Activated T-helper 17 cell treated with anti-CD3 and anti-CD28 coated beads, Interleukin-2, amount 50 U/mL, for 72 hours (primary cell): ENCODE measurements at places on chromosomes 6 and 20.

DNA sequence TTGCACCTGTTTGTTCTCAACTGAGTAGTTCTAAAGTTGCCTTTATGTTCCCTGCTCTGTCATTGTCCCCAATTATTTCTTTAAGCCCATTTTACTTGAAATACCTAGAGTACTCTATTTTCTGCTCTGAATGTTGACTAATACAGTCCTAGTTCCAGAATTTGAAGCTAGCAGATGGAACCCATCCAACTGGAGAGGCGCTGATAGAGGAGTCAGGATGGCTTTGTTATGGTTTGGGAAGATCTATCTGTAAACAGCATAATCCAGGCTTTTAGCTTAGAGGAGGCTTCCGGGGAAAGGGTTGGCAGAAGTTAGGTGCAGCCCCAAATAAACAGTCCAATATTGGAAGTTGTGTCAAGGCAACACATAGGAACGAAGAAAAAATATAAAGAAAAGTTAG is 927.7 kb downstream of the TFAP2A start:
- ATAC-seq: no peak

DNA sequence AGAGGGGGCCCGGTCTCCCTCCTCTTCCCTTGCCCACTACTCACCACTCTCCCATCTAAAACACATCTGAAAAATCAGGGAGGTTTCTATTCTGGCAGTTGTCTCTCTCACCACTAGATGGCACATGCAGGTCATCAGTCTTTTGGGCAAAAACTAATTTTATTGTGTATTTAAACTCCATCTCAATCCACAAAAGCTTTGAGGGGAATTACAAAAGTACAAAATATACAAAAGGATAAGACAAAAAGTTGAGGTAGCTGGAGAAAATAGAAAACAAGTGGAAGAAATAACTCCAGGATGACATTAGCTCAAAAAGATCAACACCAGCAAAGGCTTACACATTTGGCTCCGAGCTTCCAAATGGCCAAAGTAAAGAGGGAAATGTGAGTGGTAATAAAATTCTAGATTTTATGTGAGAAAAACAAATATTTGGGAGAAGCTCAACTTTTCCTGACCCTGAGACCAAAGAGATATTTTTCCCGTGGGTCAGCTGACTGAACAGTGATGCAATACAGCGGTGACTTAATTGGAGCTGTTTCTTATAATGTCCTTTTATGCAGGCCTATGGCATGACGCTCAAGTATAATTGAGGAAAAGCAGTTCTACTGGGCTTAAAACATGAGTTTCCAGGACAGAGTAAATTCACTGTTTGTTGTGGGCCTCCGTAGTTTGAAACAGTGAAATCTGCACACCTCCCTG is 79.8 kb upstream of the CHD6 start:
- ATAC-seq: no peak

DNA sequence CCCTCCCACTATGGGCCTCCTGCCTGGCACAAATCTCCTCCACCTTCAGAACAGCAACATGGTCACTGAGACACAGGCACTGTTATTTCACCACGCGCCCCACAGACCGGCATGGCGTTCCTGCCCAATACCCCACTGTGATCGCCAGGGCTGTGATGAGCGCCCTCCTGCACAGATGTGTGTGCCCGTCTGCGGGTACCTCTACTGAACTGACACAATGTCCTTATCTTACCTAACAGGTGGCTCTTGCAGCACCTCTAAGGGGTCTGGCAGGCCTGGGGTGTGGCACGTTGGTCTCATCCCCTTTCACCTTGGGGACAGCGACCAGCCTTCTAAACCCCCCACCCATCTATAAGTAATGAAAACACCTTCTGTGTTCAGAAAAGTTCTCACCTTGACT is 64.2 kb downstream of the STAU1 start:
- no peak for ATAC-seq

DNA sequence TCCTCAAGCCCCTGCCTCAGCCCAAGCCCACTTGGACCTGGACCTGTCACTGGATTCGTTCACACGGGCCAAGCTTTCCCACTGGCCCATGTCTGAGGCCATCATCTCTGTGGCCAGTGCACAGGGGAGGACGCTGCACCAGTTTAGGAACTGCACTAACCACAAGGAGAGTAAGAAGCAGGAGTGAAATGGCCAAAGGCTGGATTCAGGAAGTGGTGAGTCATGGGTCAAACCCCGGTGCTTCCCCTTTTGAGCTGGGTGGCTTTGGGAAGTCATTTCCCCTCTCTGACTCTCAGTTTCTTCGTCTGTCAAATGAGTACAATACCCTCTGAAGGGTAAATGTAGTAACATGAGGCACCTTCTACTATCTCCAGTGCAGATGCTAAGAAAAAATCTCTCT is 87.9 kb downstream of the CD40 start:
- peak; percentile 91 for ATAC-seq

DNA sequence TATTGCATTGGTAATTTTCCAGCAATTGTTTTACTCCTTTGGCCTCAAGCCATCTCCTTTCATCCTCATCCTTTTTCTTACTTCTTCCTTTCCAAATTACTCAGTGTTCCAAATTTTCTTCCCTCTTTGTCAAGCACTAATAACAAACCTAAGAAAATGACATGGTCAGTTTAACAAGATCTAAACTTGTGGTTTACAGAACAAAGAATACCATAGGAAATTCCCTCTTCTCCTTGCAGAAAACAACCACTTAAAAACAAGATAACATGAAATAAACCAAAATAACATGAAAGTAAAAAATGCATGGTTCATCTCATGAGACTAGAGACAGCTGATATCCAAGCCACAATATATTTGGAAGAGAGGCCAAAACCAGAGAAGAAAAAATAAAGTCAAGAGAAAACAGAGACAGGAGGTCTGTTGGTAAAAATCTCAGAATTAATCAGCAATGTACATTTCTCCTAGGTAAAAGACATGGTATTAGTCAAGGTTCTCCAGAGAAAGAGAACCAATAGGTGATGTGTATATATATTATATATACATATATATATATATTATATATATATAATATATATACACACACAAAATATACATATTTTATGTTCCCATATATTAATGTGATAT is 51.0 kb upstream of the SENP6 start:
- peak; percentile 52 for ATAC-seq

- ATAC-seq: peak; percentile 40
These were observed 107.8 kb downstream of the NFATC2 start for GRCh38 chr20:51434580-51435247.

GRCh38 chr6:73079978-73080377 is 145.3 kb downstream of the KHDC1L start:
- no peak for ATAC-seq

- no peak for ATAC-seq
These were observed 10.5 kb upstream of the TAB2 start for GRCh38 chr6:149306967-149307366.

DNA sequence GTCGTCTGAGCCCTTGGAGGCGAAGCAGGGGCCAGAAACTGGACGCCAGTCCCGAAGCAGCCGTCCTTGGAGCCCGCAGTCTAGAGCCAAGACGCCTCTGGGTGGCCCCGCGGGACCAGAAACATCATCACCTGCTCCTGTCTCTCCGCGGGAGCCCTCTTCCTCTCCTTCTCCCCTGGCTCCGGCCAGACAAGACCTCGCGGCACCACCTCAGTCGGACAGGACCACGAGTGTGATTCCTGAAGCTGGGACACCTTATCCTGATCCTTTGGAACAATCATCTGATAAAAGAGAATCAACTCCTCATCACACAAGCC is 416 bp downstream of the RSPH4A start:
- peak; percentile 43 for ATAC-seq

DNA sequence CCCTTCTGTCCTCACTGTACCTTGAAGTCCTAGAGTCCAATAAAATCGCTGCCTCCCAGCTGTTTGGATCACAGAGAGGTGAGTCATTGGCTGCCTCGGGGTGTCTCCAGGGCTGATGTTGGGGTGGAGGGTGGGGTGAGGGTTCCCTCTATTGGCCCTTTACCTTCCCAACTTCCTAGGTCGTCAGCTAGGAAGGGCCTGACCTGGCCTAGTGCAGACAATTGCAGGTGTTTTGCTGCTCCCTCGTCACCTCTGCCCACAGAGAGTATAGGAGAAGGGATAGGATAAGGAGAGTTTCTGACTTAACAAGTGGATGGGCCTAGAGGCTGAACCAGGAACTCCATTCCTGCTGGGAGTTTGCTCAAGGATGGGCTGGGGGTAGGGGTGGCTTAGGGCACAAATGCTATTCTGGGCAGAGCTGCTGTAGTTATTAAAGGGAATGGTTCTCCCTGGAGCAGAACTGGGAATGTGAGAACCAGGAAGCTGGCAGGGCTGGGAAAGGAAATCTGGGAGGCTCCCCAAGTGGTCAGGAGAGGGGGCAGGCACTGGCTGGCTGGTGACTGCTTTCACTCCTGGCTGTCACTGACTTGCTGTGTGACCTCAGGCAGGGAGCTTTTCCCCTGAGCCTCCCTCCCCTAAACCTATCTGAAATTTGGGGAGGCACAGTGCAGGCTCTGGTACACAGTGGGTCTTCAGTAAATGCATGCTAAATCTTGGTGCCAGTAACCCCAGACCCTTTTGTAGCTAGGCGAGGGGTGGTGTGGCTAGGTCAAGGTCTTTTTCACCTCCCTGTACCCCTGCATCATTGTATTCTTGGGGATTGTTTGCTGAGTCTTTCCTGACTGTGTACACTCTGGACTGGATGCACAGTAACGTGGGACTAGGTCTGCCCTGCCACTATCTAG is 1.5 kb downstream of the TP53INP2 start:
- ATAC-seq: no peak

DNA sequence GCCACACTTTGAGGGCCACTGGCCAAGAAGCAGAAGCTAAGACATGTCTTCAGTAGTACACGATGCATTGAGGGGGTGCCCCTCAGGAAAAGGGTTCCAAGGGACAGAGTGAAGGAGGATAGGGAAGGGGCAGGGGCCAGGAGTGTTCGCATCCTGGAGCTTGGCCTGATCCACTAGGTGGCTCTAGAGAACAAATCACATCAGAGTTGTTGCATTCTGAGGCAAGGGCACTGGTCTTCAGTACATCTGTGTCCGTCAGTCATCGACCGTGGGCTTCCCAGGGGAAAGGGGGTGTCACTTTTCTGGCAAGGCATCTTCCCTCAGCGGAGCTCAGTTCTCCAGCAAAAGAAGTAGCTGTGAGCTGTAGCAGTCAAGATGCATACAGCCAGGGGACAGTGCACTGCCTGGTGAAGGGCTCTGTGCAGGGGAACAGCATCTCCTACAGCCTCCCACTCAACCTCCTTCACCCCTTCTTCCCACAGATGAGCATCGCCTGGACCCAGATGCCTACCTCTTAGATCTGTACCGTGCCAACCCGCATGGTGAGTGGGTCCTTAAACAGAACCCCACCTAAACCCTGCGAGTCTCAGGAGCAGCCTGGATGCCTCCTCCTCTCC is 47.8 kb downstream of the ARHGAP40 start:
- no peak for ATAC-seq

GRCh38 chr6:125009578-125009977 is 47.3 kb downstream of the RNF217 start:
- no peak for ATAC-seq

DNA sequence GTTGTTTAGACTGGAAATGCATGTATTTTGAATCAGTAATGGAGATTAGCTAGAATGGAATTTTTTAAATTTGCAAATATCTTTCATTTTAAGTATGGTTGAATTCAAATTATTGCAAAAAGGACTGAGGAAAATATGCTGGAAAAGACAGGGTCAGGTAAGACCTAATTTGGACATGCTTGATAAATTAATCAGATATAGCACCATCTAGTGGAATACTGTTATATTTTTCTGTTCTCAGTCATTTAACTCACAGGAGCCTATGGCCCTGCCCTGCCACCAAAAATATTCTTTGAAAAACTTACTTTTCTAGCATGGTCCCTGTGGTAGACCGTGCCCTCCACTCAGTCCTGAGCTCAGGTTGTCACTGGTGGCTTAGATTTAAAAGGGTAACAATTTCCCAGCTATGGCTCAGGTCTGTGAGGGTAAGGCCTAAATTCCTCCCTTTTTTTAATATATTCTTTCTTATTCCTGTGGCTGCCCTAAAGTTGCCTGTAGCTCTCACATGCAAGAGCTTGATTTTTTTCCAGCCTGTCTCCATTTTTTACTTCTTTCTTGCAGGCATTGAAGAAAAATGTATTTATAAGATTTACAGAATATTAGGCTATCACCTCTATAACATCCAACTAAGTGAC is 25.3 kb upstream of the KIAA1586 start:
- peak; percentile 63 for ATAC-seq

DNA sequence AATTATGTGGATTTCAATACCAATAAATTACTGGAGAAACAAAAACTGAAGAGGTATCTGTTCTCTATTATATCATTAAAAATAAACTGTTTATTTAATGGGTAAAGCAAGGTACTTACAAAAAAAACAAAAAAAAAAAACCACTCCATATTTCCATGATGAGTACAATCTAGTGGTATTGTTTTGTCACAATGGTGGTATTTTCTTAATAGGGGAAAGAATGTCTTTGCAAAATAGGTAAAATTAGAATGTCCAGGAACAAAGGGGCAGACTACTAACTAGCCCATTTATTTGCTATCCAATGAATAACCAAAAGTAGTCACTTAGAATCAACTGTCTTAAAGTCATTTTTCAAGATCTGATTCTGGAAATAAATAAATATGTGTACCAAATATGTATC is 92.0 kb downstream of the ARHGAP18 start:
- ATAC-seq: no peak

- ATAC-seq: no peak
These were observed 135.3 kb downstream of the ERMARD start for GRCh38 chr6:169886631-169887227.

- ATAC-seq: peak; percentile 42
These were observed 100.1 kb upstream of the SUPT3H start for GRCh38 chr6:45477790-45478189.

DNA sequence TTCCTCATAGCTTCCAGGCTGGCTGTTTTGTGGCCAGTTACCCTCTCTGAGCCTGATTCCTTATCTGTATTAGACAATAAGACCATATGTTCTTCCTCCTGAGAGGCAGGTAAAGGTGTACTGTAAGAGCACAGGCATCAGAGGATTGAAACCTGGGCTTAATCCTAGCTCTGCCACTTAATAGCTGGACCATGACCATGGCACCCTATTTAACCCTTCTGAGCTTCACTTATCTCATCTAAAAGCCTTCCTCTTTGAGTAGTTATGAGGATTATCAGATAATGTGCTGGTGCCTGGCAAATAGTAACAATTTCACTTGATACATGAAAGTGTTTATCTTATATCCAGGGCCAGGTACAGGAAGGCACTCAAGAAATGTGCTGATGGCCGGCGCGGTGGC is 34.9 kb downstream of the BCL2L1 start:
- ATAC-seq: no peak

GRCh38 chr6:5898102-5898501 is 108.6 kb downstream of the NRN1 start:
- ATAC-seq: no peak

- ATAC-seq: peak; percentile 83
These were observed 120.5 kb downstream of the MAP3K7 start for GRCh38 chr6:90466154-90466940.

- ATAC-seq: no peak
These were observed 3.7 kb upstream of the CD2AP start for GRCh38 chr6:47473791-47474346.

GRCh38 chr6:9225441-9225871 is 790.1 kb upstream of the SLC35B3 start:
- no peak for ATAC-seq
